ENCODE measurements at places on chromosomes 13 and 19.

DNA sequence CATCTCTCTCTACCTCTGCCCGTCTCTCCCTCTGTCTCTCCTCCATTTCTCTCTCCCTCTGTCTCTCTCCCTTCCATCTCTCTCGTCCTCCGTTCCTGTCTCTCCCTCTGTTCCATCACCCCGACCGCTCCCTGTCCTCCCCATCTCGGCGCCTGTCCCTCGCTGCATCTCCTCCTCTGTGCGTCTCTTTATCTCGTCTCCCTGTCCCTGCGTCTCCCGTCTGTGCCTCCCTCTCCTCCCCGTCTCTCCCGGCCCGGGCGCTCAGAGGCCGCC, 4.6 kb downstream of the GRIN2D start:
- no peak for DNase-seq

DNA sequence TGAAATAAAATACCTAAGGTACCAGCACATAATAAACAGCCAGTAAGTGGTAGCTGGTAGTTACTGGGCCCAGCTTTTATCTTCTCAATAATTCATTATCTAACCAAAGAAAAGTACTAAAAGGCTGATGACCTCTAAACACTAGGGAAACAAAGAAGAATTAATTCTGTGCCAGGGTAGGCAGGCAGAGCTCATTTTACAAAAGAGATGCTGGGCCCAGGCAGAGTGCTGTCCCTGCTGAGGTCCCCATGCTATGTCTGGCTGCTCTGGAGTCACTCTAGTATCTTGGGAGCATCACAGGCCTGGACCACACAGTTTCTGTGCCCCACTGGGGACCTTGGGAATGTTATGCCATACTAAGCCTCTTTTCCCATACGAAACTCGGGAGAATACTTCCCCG, 18.2 kb downstream of the ZNF507 start:
- no peak for DNase-seq

- no peak for DNase-seq
These were observed 21.2 kb upstream of the MCF2L start for GRCh38 chr13:112947796-112948195.

- no peak for DNase-seq
These were observed 55.3 kb upstream of the TEX29 start for GRCh38 chr13:111265006-111265700.
